A549 treated with AZD2906 at 1 μM for 4 hours (cell line): ENCODE measurements at places on chromosomes 7 and 10. TPM values are rescaled to one million over a fixed set of nuclear protein-coding genes. Genes with fewer than 3 reads are reported as not detected.

Gene CCSER2
- 8.2 to 12.4 TPM (median 11.2 TPM) in 5 replicates for total RNA-seq

Gene PTPRZ1
- 0.02 TPM in 1 of 5 replicates, not detected in the others for total RNA-seq

Gene SFMBT2
- total RNA-seq: 5.9 to 7.6 TPM (median 7.0 TPM) in 5 replicates

Gene PSAP
- total RNA-seq: 866 to 952 TPM (median 897 TPM) in 5 replicates

Gene SLC26A5
- total RNA-seq: not detected in 5 replicates

Gene ANKRD1
- total RNA-seq: 29.0 to 52.3 TPM (median 41.3 TPM) in 5 replicates

Gene PRKCQ
- 3.3 to 4.5 TPM (median 3.8 TPM) in 5 replicates for total RNA-seq

Gene SORCS1
- total RNA-seq: 0.10 TPM in 1 of 5 replicates, not detected in the others

Gene RNF32
- total RNA-seq: 0.58 to 1.5 TPM (median 1.3 TPM) in 5 replicates

Gene FEZF1
- total RNA-seq: not detected in 5 replicates

Gene TBC1D12
- 5.7 to 6.6 TPM (median 6.4 TPM) in 5 replicates for total RNA-seq

Gene EFCAB10
- 2.1 to 3.4 TPM (median 2.8 TPM) in 5 replicates for total RNA-seq

Gene NKX1-2
- total RNA-seq: 0.02 to 0.05 TPM (median 0.03 TPM) in 5 replicates

Gene VSTM4
- 0.23 to 0.41 TPM (median 0.29 TPM) in 5 replicates for total RNA-seq

Gene NPY4R2
- total RNA-seq: 18.2 to 26.5 TPM (median 23.4 TPM) in 5 replicates

Gene SLC26A3
- total RNA-seq: 0.02 to 0.05 TPM in 2 of 5 replicates, not detected in the others

Gene HMX2
- total RNA-seq: 0.07 to 0.17 TPM (median 0.08 TPM) in 3 of 5 replicates, not detected in the others

Gene SYCE1
- not detected in 5 replicates for total RNA-seq

Gene IDI2
- 0.05 to 0.10 TPM (median 0.09 TPM) in 3 of 5 replicates, not detected in the others for total RNA-seq

Gene HUS1
- 16.5 to 19.8 TPM (median 17.1 TPM) in 5 replicates for total RNA-seq

Gene C7orf57
- total RNA-seq: 0.29 to 0.35 TPM (median 0.33 TPM) in 5 replicates

Gene C7orf25
- total RNA-seq: 1.3 to 3.3 TPM (median 2.0 TPM) in 5 replicates

Gene TMEM176A
- total RNA-seq: 0.16 TPM in 1 of 5 replicates, not detected in the others

Gene CFAP69
- 1.2 to 2.5 TPM (median 2.0 TPM) in 5 replicates for total RNA-seq

Gene PLEKHS1
- total RNA-seq: 0.02 to 0.06 TPM (median 0.03 TPM) in 4 of 5 replicates, not detected in the other

Gene NEURL1
- total RNA-seq: 0.49 to 0.97 TPM (median 0.55 TPM) in 5 replicates

Gene BMPER
- total RNA-seq: 4.0 to 6.1 TPM (median 4.4 TPM) in 5 replicates

Gene CLCN1
- 0.02 to 0.08 TPM (median 0.03 TPM) in 4 of 5 replicates, not detected in the other for total RNA-seq

Gene CEP55
- total RNA-seq: 55.1 to 72.8 TPM (median 61.4 TPM) in 5 replicates

Gene IKZF1
- total RNA-seq: 0.06 TPM in 1 of 5 replicates, not detected in the others

Gene INA
- 16.7 to 23.7 TPM (median 18.3 TPM) in 5 replicates for total RNA-seq

Gene PLAU
- total RNA-seq: 105 to 142 TPM (median 116 TPM) in 5 replicates

Gene CLRN3
- total RNA-seq: not detected in 5 replicates

Gene TMEM140
- 1.1 to 1.4 TPM (median 1.3 TPM) in 5 replicates for total RNA-seq

Gene SPDYE9
- not detected in 5 replicates for total RNA-seq

Gene DPP6
- 0.11 TPM in 1 of 5 replicates, not detected in the others for total RNA-seq

Gene GNAI1
- total RNA-seq: 23.1 to 28.9 TPM (median 28.1 TPM) in 5 replicates

Gene SCIN
- 0.31 to 0.43 TPM (median 0.39 TPM) in 5 replicates for total RNA-seq

Gene DLX5
- total RNA-seq: not detected in 5 replicates

Gene DPYSL4
- total RNA-seq: 15.3 to 20.4 TPM (median 19.3 TPM) in 5 replicates

Gene PTN
- total RNA-seq: not detected in 5 replicates

Gene STK32C
- 35.3 to 50.2 TPM (median 47.3 TPM) in 5 replicates for total RNA-seq

Gene NUTM2A
- 0.04 to 0.12 TPM (median 0.08 TPM) in 4 of 5 replicates, not detected in the other for total RNA-seq

Gene LIPF
- not detected in 5 replicates for total RNA-seq

Gene RASA4B
- 1.2 to 2.1 TPM (median 1.5 TPM) in 5 replicates for total RNA-seq

Gene SPDYE8
- not detected in 5 replicates for total RNA-seq

Gene FLNC
- 3.0 to 4.3 TPM (median 3.9 TPM) in 5 replicates for total RNA-seq

Gene CDNF
- 0.77 to 1.3 TPM (median 0.92 TPM) in 5 replicates for total RNA-seq
